ENCODE measurements at places on chromosomes 5 and 9. TPM values are rescaled to one million over a fixed set of nuclear protein-coding genes. Genes with fewer than 3 reads are reported as not detected.

- DNase-seq = no peak
These were observed 80.2 kb upstream of the PANK3 start for GRCh38 chr5:168659286-168659847.

DNA sequence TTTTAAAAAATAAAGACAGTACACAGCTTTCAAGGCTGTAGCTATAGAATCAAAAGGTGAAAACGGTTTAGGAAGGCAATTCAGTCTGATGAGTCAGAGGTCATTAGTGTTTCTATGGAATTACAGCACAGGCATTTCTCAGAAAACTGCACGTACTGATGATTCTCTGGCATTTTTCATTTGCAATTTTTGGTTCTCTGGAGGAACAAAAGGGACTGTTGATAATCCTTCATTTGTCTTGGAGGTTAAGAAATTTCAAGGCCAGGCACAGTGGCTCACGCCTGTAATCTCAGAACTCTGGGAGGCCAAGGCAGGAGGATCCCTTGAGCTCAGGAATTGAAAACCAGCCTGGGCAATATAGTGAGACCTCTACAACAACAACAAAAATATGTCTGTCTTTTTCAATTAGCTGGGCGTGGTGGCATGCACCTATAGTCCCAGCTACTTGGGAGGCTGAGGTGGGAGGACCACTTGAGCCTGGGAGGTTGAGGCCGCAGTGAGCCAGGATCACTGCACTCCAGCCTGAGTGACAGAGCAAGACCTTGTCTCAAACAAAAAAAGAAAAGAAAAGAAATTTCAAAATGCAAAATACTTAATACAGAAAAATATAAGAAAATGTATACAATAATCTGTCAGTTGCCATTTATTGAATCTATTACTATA, 27.3 kb downstream of the NR6A1 start:
- no peak for DNase-seq

The CAMSAP1 gene
- polyA plus RNA-seq = 24.9 TPM

- DNase-seq = no peak
These were observed 18.9 kb upstream of the TMEM250 start for GRCh38 chr9:136137321-136138265.

DNA sequence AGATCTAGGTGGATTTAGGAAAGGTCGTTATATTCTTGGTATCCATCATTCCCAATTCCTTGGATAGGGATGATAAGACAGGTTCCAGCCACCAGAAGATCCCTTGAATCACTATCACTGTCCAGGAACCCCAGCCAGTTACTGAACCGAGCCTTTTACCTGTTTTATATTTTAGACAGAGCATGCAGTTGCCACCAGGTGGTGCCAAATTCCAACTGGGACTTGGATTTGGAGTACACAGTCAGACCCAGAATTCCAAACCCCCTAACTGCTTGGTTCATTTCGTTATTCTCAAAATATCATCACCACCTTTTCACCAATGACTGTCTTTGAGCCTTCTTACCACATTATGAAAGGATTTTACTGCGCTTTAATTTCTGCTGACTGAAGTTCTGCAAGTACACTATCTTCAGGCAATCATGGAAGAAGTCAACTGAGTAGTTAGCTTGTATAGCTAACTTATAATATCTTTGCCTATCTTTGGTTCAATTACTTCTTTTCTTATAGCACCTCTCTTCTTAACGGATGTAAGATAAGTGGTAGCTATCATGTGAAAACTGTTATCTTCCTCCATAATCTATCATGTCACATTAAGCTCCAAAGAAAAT, 191.8 kb downstream of the PRR16 start:
- DNase-seq = no peak

The NDOR1 gene
- 10.9 TPM for polyA plus RNA-seq

DNA sequence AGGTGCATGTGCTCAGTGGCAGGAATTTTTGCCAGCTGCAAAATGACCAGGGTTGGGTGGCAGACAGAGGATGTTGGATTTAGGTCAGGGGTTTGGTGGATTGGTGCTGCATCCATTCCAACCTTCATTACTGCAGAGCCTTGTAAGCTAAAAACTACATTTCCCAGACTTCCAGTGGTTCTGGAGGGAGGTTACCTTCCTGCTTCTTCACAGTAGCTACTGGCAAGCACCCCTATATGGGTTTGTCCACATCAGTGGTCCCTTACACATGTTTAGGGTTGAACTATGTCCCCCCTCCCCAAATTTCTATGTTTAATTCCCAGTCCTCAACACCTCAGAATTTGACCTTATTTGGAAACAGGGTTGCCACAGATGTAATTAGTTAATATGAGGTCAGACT, 20.7 kb upstream of the IL17B start:
- DNase-seq = no peak

The IL3 gene
- not detected for polyA plus RNA-seq

- no peak for DNase-seq
These were observed 19.7 kb downstream of the ACSL6 start for GRCh38 chr5:131991593-131992324.

The FST gene
- 35.5 TPM for polyA plus RNA-seq

GRCh38 chr5:150368526-150368925, 11.0 kb downstream of the TCOF1 start:
- DNase-seq = no peak

DNA sequence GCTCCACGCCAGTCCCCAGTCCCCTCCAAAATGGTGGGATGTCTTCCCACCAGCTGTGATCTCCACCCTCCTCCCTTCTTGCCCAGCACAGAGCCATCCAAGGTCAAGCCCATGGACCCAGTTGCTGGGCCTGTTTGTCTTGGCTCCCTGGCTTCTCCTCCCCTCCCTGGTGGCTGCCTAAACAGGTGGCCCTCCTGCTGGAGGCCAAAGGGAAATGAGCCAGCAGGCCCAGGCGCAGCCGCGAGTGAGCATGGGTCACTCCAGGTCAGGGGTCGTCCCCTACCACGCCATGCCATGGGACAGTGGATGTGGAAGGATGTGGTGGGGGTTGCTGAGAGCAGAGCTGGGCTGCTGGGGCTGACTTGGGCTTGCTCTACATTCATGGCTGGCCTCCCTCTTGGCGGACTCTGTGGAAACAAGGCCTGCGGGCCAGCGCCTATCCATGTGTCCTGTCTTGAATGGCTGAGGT, 33.6 kb downstream of the COL15A1 start:
- DNase-seq = no peak

- no peak for DNase-seq
These were observed 28.2 kb downstream of the MEF2C start for GRCh38 chr5:88854769-88855168.

GRCh38 chr9:28770226-28770625, 1196.9 kb upstream of the C9orf72 start:
- no peak for DNase-seq

- DNase-seq = no peak
These were observed 19.8 kb downstream of the CDO1 start for GRCh38 chr5:115796656-115797055.

The PDE6A gene
- polyA plus RNA-seq = 0.13 TPM

DNA sequence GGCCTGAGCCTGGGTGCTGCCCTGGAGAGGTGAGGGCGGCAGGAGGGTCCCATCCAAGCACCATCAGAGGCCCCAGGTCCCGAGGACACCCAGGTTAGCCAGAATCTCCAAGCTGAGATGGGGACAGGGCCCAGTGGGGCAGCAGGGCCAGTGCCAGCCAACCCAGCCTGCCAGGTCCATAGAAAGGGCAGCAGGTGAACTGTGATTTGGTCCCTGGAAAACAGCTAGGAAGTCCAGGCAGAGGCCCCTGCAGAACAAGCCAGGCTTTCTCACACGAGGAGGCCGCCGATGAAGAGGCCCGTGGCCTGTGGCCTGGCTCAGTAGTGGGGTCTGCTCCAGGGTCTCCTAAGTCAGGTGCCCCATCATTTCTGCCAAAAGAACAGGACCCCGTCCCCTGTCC, 2.0 kb downstream of the AGPAT2 start:
- no peak for DNase-seq

The SLIT3 gene
- 56.7 TPM for polyA plus RNA-seq

DNA sequence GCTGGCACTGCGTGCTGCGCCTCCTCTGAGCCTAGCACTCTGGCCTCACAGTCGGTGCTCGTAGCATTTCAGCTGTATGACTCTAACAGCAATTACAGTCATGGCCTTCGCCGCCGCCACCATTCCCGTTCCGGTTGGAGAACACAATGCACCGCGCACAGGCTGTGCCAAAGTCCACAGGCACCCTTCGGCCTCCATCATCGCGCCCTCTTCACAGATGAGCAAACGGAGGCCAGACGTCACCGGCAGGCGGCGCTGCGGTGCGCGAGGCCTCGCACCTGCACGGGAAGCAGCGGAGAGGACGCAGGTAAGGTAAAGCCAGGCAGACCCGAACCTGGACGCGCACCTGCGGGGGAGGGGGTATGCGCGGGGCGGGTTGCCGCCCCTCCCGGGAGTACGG, 128.9 kb downstream of the BARX1 start:
- no peak for DNase-seq

The ST8SIA4 gene
- 5.0 TPM for polyA plus RNA-seq

GRCh38 chr9:18010492-18010891, 431.6 kb downstream of the SH3GL2 start:
- no peak for DNase-seq

The PCDHGA2 gene
- 5.9 TPM for polyA plus RNA-seq

DNA sequence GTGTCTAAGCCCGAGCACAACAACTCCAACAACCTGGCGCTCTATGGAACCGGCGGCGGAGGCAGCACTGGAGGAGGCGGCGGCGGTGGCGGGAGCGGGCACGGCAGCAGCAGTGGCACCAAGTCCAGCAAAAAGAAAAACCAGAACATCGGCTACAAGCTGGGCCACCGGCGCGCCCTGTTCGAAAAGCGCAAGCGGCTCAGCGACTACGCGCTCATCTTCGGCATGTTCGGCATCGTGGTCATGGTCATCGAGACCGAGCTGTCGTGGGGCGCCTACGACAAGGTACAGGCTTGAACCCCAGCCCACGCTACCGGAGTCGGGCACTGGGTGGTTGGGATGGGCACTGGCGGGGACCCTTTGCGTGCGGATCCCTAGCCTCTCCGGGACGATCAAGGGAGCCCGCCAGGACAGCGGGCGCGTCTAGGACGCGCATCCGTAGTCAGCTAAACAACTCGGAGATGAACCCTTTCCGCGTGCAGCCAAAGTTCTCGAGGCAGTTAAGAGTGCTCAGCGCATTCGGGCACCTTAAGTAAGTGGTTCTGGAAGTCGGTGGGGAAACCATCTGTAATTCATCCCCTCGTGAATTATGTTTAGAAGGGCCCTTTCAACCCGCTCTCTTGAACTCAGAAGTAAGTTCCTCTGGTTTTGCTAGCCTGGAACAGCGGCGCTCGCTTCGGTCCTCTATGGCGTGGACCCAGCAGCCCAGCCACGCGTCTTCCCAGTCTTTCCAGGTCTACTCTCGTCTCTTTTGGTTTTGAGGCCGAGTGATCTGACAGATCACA, 1.3 kb downstream of the KCNN2 start:
- DNase-seq = no peak

GRCh38 chr5:157116483-157116954, 7.7 kb upstream of the HAVCR2 start:
- DNase-seq = no peak

DNA sequence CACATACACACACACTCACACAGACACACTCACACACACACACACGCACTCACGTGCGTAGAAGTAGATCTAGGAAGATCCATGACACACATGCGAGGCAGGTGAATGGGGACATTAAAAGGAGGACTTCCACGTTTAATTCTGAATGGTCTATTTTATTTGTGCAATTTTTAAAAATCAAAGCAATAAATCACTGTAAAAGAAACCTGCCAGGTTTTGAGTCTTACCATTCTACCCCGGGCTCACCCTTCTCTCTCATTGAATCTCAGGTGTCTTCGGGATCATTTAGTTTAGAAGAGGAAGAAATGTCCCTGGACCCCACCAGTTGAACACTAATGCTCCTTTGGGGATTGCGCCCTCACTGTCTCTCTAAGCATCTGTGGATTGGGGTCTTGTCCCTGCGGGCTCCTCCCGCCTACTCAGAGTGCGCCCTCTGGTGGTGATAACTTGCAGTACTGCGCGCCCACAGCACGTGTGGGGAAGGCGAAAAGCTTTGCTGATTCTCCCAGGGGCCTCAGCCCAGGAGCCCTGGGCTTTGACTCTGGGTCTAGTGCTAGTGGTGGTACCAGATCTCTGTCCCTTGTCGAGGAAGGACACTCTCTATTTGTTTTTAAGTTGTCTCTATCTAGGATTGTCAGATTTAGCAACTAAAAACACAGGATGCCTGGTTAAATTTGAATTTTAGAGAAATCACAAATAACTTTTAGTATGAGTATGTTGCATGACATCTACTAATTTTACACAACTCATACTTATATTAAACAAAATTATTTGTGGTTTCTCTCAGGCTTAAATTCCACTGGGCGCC, 34.8 kb downstream of the BOD1 start:
- DNase-seq = no peak

The TMEM174 gene
- 22.0 TPM for polyA plus RNA-seq

GRCh38 chr9:130770679-130771442, 64.2 kb upstream of the ABL1 start:
- no peak for DNase-seq

DNA sequence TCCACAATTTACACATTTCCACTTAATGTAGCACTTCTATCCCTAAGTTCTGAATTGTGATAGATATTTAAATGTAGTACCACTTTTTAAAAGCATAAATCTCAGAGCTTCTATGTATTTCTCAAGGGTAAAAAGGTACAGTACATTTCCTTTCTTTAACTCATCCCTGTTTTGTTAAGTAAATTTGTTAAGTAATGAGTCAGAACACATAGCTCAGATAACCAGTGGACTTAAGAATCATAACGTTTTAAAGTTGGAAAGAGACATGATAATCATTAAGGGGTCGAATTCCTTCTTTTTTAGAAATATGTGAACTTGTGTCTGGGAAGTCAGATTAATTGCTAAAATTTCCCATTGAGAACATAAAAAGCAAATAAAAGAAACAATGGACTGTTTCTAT, 810.2 kb upstream of the NUDT12 start:
- no peak for DNase-seq

DNA sequence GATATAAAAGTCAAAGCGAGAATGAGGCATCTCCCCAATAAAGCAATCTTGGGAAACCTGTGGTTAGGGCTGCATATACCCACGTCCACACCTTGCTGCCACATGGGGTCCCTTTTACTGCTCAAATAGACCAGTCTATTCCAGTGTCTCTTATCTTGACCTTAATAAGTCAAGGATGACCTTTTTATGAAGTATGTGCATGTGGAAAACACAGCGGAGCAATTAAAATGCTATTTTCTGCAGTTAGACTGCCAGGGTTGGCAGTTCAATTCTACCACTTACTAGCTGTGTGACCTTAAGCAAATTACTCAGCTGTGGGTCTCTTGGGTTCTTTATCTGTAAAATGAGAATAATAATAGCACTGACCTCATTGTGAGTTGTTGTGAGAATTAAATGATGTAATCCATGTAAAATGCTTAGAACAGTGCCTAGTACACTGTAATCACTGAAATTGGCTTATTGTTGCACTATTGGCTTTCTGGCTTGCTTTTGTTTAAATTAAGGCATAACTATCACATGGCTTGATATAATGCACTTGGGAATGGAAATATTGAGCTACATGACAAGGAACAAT, 67.8 kb upstream of the HSPB3 start:
- no peak for DNase-seq

- no peak for DNase-seq
These were observed 133.8 kb downstream of the PAX5 start for GRCh38 chr9:36900136-36900855.

- no peak for DNase-seq
These were observed 43.2 kb downstream of the RGMB start for GRCh38 chr5:98816582-98817222.
